Activated B cell treated with CpG ODN at 0.5 μM for 24 hours (primary cell): ENCODE measurements at places on chromosomes 1 and 21. TPM values are rescaled to one million over a fixed set of nuclear protein-coding genes. Genes with fewer than 3 reads are reported as not detected.

GRCh38 chr21:38183961-38184360 lies 72.8 kb upstream of the KCNJ15 start:
- H3K27me3 ChIP-seq, result no peaks in the 10 kb centered on the region
- no peak overlapping the region for H3K27ac ChIP-seq
- no peaks in the 10 kb centered on the region for H3K36me3 ChIP-seq
- DNase-seq, result no peak
- no peaks in the 10 kb centered on the region for H3K4me1 ChIP-seq
- H3K4me3 ChIP-seq, result no peak overlapping the region

The MXRA8 gene
- 0.07 and 0.16 TPM in 2 replicates for total RNA-seq

DNA sequence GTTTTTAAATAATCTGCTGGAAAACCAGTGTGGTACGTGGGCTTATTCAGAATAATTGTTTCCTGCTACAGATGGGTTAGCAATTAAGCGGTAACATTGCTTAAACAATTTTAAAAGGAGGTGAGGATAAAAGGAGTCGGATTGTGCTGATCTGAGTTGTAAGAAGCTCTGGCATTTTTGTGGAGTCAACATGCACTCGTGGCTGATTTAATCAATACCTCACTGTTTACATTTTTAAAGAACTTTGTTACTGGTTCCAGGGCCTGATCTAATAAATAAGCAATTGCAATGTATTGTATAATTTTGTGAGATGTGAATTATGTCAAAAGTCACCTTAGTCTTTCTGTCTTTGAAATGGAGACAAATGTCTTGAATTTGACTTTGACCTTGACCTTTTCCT lies 474.0 kb downstream of the SETD4 start:
- DNase-seq, result no peak
- no peaks in the 10 kb centered on the region for H3K36me3 ChIP-seq
- H3K4me1 ChIP-seq, result peaks cover 10% of the 10 kb centered on the region
- peaks cover 14% of the 10 kb centered on the region for H3K27me3 ChIP-seq

GRCh38 chr1:36377791-36378492 lies 7.8 kb downstream of the STK40 start:
- no peaks in the 10 kb centered on the region for H3K27me3 ChIP-seq
- H3K4me3 ChIP-seq, result peak overlapping the region; percentile 7
- H3K27ac ChIP-seq, result peak overlapping the region; percentile 84
- DNase-seq, result no peak
- H3K4me1 ChIP-seq, result peaks cover 84% of the 10 kb centered on the region

DNA sequence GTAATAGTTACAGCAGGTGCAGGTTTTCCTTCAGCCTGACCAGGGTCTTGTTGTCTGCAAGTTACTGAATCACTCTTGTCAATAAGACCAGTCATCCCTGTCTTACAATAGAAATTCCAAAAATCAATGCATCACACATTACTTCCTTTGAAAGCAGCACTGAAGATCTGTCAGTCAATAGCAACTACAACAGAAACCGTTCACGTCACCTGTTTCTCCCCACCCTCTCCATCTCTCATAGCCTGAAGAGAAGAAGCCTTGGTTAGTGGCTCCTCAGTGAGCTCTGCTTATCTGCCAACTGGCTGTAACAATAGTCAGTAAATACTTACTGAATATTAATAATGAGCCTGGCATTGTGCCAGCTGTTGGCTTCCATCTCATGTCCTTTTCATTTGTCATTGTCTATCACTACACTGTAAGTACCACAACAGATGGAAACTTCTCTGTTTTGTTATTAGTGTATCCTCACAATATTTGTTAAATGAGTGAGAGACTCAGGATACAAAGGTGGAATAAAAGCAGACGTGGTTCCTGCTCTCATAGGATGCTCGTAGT lies 195.2 kb downstream of the S1PR1 start:
- H3K4me3 ChIP-seq, result no peak overlapping the region
- H3K4me1 ChIP-seq, result peaks cover 23% of the 10 kb centered on the region
- H3K36me3 ChIP-seq, result no peaks in the 10 kb centered on the region
- no peak overlapping the region for H3K27ac ChIP-seq
- DNase-seq, result no peak

The CLCA1 gene
- total RNA-seq, result not detected in 2 replicates

The LCE4A gene
- total RNA-seq, result not detected in 2 replicates

The LORICRIN gene
- 0.59 and 0.80 TPM in 2 replicates for total RNA-seq

DNA sequence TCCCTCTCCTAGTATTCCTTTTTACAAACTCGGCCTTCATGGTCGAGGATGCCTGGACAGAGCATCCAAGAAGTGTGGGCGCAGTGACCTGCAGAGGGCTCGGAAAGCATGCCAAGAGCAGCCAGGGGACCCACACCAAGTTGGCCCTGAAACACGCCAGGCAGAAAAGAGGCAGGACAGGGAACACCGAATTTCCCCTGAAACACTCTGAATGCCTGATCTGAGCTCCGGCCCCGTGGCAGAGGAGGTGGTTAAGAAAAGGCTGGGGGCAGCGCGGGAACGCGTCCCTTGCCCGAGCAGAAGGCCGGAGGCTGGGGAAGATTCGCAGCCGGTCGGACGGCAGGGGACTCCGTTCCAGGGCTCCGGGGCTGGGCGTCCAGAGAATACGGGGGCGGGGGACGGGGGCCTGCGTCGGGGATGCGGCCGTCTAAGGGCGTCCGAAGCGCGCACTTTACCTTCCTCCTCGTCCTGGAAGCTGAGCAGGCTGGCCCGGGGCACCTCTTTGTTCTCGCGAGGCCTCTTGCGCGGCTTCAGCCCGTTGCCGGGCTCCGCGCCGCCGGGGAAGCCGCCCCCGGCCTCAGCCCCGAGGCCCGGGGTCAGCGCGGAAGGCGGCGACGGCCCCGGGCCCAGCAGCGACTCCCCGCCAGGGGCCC lies 558 bp downstream of the PAXBP1 start:
- peak overlapping the region; percentile 88 for H3K27ac ChIP-seq
- peaks cover 2% of the 10 kb centered on the region for H3K27me3 ChIP-seq
- DNase-seq, result no peak
- peaks cover 45% of the 10 kb centered on the region for H3K4me1 ChIP-seq
- H3K4me3 ChIP-seq, result peak overlapping the region; percentile 96

DNA sequence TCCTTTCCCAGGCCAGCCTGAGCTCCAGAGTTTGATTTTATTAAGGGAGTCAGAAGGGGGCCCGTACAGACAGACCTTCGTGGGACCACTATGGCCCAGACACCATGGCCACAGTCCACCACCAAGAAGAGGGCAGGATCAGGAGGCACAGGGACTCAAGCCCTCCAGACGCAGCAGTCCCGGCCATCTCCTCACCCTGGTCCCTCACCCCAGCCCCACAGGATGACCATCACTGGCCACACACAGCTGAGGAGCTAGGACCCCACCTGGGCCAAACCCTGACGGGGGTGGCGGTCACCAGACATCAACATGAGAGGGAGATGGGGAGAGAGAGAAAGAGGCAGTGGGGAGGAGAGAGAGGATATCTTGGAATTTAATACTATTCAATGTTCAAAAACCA lies 29.2 kb upstream of the AGPAT3 start:
- H3K36me3 ChIP-seq, result no peaks in the 10 kb centered on the region
- H3K4me3 ChIP-seq, result no peak overlapping the region
- no peaks in the 10 kb centered on the region for H3K4me1 ChIP-seq
- H3K27ac ChIP-seq, result no peak overlapping the region

GRCh38 chr1:211331011-211331709 lies 4.5 kb downstream of the TRAF5 start:
- peaks cover 17% of the 10 kb centered on the region for H3K36me3 ChIP-seq
- no peaks in the 10 kb centered on the region for H3K27me3 ChIP-seq
- peaks cover 91% of the 10 kb centered on the region for H3K4me1 ChIP-seq
- peak overlapping the region; percentile 94 for H3K4me3 ChIP-seq
- peak overlapping the region; percentile 95 for H3K27ac ChIP-seq
- no peak for DNase-seq

The RGS8 gene
- total RNA-seq, result not detected in 2 replicates

GRCh38 chr1:58887059-58887458 lies 103.2 kb upstream of the JUN start:
- no peak for DNase-seq
- H3K27ac ChIP-seq, result no peak overlapping the region
- H3K4me1 ChIP-seq, result peaks cover 17% of the 10 kb centered on the region
- no peak overlapping the region for H3K4me3 ChIP-seq

DNA sequence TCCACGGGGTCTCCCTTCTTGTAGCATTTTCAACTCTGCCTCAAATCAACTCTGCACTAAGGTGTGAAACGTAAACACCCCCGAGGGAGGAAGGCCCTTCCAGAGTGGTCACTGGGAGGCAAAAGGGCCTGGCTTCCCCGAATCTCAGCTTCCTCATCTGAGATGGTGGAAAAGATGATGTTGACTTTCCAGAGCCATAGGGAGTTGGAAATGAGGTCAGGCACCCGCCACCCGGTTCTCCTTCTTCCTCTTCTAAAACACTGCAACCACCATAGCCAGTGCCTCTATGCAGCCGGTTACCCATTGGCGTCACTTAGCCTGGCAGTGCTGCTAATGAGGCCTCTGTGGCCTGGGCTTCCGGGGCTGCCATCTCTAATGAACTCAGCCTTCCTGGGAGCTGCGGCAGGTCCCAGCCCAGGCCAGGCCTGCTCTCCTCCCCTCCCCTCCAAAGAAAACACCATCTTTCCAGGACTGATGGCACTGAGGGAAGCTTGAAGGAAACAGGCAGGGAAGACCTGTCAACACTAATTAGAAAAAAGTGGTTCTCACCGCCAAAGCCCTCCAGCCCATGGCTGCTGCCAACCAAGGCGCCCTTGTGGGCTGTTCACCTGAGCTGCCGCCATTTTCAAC lies 175.0 kb downstream of the KAZN start:
- no peaks in the 10 kb centered on the region for H3K36me3 ChIP-seq
- H3K27me3 ChIP-seq, result peaks cover 6% of the 10 kb centered on the region
- H3K4me1 ChIP-seq, result no peaks in the 10 kb centered on the region
- no peak for DNase-seq
- no peak overlapping the region for H3K27ac ChIP-seq

DNA sequence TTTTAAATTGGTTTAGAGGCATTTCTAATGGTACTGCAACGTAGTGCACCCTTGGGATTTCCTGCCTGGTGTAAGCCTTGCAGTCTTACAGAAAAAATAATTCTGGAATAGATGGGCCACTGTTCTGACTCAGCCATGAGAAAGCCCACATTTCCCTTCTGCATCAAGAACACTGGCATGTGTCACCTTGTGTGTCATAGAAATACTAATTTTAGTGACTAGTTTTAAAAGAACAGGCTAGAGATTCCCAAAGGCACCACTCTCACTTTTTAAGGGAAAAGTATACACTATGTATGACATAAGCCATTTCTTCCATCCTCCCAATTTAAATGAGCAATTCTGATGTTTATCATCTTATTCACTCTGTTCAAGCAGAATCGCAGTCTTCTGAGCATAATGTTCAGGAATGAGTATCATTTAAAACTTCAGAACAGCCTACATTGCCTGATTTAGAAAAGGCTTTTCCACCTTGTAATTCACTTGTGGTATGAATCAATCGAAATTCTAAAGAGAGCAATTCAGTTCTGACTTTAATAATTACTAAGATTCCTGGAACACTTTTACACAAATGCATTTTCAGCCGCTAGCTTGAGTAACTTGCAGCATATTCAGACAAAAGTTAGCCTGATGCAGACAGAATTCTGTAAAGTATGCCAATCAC lies 18.8 kb downstream of the RGS13 start:
- H3K4me3 ChIP-seq, result no peak overlapping the region
- no peaks in the 10 kb centered on the region for H3K36me3 ChIP-seq
- H3K27ac ChIP-seq, result no peak overlapping the region
- H3K4me1 ChIP-seq, result no peaks in the 10 kb centered on the region
- H3K27me3 ChIP-seq, result no peaks in the 10 kb centered on the region
- DNase-seq, result no peak

DNA sequence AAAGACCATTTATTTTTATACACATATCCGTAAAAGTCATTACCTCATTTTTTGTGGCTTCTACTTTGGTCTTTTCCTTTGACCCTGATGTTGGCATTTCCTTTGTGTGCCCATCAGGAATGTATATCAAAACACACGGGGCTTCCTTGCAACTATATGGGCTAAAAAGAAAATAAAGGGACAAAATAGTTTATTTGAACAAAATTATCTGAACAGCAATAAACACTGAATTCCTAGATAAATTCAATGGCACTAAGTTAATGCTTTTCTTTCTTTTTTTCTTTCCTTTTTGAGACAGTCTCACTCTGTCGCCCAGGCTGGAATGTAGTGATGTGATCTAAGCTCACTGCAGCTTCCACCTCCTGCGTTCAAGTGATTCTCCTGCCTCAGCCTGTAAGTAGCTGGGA lies 45.2 kb downstream of the EPRS1 start:
- H3K27ac ChIP-seq, result no peak overlapping the region
- H3K4me3 ChIP-seq, result no peak overlapping the region
- no peak for DNase-seq
- H3K36me3 ChIP-seq, result peaks cover 75% of the 10 kb centered on the region
- H3K4me1 ChIP-seq, result no peaks in the 10 kb centered on the region
- H3K27me3 ChIP-seq, result no peaks in the 10 kb centered on the region

The FCRL6 gene
- total RNA-seq, result not detected in 2 replicates

The ALG14 gene
- total RNA-seq, result 3.7 and 7.5 TPM in 2 replicates

The LRRC71 gene
- not detected in 2 replicates for total RNA-seq

The LHX4 gene
- not detected in 2 replicates for total RNA-seq

GRCh38 chr1:210292231-210292871 lies 36.4 kb upstream of the HHAT start:
- H3K4me3 ChIP-seq, result peak overlapping the region; percentile 58
- H3K4me1 ChIP-seq, result peaks cover 5% of the 10 kb centered on the region
- no peak for DNase-seq
- peaks cover 39% of the 10 kb centered on the region for H3K27me3 ChIP-seq

DNA sequence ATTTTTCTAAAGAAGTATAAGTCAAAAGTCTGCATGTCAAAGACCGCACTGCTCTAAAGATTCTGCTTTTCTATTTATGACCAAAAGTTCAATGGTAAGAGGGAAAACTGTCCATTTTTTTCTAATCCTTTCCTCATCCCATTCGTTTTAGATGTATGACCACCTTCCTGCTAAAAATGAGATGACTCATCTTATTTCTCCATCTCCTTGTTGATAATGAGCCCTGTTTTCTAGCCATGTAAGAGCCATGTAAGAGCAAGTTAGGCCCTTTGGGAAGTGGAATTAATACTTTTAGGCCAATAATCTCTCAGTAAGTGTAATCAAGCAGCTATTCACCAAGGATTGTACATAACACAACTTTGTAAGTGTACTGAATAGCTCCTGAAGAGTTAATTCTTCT lies 475.6 kb upstream of the B3GALT2 start:
- H3K27me3 ChIP-seq, result no peaks in the 10 kb centered on the region
- H3K27ac ChIP-seq, result no peak overlapping the region
- no peaks in the 10 kb centered on the region for H3K4me1 ChIP-seq
- no peak for DNase-seq

The EXO5 gene
- total RNA-seq, result 11.4 and 13.8 TPM in 2 replicates

DNA sequence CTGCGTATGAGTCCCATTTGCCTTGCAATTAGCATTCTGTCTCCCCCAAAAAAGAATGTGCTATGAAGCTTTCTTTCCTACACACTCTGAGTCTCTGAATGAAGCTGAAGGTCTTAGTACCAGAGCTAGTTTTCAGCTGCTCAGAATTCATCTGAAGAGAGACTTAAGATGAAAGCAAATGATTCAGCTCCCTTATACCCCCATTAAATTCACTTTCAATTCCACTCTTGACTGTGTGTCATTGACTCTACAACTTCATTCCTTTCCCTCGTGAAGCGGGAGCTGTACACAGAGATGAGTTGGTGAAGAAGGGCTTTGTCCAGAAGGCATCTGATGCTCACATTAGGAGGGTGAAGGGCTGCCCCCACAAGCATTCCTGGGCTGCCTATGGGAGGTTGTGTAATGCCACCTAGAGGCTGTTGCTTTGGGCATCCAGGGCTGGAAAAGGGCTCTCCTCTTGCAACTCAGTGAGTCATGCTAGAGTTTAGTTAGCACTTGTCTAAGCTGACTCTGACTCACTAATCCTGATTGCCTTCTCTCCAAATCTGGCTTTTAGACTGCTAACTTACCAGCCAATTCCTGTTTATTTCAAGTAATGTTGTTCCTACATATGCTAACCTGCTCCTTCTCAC lies 1.8 kb downstream of the SPRR1B start:
- no peak for DNase-seq
- no peak overlapping the region for H3K4me3 ChIP-seq
- no peaks in the 10 kb centered on the region for H3K36me3 ChIP-seq
- no peaks in the 10 kb centered on the region for H3K4me1 ChIP-seq
- H3K27me3 ChIP-seq, result peaks cover 26% of the 10 kb centered on the region
- no peak overlapping the region for H3K27ac ChIP-seq
